ENCODE measurements at places on chromosomes 6 and 20. TPM values are rescaled to one million over a fixed set of nuclear protein-coding genes. Genes with fewer than 3 reads are reported as not detected.

GRCh38 chr6:95364016-95364604 lies 213.2 kb upstream of the MANEA start:
- no peak for DNase-seq

DNA sequence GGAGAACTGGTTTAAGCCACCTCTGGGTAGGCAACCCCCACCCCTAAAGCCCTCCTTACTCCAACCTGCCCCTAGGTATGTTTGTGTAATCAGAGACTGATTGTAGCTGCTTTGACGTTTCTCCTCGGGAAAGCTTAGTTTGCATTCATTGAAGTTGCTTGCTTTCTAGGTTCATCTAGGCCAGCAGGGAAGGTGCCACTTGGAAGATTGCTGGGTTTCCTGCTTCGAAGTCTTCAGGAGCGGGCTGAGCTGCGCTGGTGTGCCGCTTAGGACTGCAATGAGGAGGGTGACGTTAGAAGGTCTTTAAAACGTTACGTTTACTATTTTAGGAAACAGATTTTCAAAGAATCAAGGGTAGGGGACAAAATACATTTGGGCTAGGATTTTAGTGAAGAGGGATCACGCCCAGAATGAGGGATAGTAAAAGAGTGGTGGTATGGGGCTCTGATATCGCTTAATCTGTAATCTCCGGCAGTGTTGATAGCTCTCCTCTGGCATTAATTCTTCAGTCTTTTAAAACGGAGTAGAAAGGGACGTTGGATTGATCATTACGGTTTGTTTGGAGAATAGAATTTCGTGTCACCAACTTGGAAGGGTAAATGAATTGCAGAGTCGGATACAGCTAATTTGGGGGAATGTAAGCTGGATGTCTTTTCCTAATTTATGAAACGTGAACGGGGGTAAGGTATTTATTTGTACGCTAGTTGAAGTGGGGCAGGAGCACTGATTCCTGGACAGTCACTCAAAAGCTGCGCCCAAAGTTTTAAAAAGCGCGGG lies 92.6 kb upstream of the PRDM1 start:
- no peak for DNase-seq

The C20orf202 gene
- total RNA-seq = not detected

DNA sequence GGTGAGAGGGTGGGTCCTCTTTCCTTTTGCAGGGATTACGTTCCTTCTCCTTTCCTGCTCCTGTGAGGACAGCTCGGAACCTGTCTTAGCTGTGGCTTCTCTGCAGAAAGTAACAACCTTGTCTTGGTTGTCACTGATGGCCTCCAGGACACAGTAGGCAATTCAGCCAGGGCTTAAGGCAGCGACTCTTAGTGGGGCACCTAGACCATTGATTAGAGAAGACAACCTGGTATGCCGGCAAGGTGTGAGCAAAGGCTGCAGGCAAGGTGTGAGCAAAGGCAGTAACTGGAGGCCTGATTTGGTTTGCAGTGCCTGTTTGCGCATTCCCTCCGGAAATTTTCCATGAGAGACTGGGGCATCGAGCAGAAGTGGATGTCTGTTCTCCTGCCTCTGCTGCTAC lies 37.6 kb downstream of the DYNLT1 start:
- DNase-seq = no peak

The MICA gene
- total RNA-seq = 15.6 TPM

GRCh38 chr6:84522135-84522549 lies 242.3 kb downstream of the TBX18 start:
- no peak for DNase-seq

- no peak for DNase-seq
Observed at GRCh38 chr6:121776054-121776453, 340.6 kb downstream of the GJA1 start.

The DNPH1 gene
- total RNA-seq = 60.0 TPM

GRCh38 chr6:5730585-5731263 lies 276.0 kb downstream of the NRN1 start:
- no peak for DNase-seq

The ZSCAN12 gene
- total RNA-seq = 7.1 TPM

GRCh38 chr6:101926149-101926925 lies 532.8 kb downstream of the GRIK2 start:
- DNase-seq = no peak

DNA sequence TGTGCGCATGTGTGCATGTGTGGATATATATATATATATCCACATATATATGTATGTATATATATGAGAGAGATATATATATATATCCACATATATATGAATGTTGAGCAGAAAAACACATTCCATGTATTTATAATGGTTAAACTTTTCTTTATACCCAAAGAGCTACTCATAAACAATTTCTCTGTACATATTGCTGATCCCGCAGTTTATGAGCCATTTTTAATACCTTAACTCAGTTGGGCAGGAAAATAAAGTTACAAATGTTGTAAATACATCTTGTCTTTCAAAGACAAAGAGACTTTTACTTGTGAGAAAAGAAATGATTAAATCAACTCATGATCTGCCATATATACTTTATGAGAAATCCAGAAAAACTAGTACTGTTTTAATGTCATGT lies 18.1 kb upstream of the EPHA7 start:
- DNase-seq = no peak

GRCh38 chr20:57867807-57868206 lies 158.0 kb upstream of the PMEPA1 start:
- DNase-seq = peak; percentile 11

DNA sequence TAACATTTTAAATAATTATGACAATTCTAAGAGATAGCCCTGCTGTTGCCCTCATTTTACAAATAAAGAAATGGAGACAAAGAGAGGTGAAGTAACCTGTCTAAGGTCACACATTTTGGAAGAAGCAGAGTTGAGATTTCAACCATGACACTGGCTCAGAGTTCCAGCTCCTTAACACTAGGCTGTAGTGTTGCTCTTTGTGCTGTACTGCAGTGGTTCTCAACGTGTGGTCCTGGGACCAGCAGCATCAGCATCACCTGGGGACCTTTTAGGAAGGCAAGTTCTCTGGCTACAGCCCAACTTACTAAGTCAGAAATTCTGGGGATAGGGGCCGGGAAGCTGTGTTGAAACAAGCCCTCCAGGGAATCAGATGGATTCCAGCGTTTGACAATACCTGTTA lies 62.4 kb upstream of the FERMT1 start:
- no peak for DNase-seq

The ZC2HC1B gene
- total RNA-seq = not detected

All from activated CD8-positive, alpha-beta memory T cell treated with anti-CD3 and anti-CD28 coated beads, Interleukin-2, amount 10 ng/mL, durations not matched to agents 7 days and 5 days (primary cell).